Fibroblast of skin of right biceps (primary cell): ENCODE measurements at places on chromosomes 12 and 14.
A peak's percentile ranks its signal among the peaks of the same experiment; 100 is the strongest.

- no peak for DNase-seq
Measured at GRCh38 chr14:57420033-57420432, 29.6 kb downstream of the NAA30 start.

DNA sequence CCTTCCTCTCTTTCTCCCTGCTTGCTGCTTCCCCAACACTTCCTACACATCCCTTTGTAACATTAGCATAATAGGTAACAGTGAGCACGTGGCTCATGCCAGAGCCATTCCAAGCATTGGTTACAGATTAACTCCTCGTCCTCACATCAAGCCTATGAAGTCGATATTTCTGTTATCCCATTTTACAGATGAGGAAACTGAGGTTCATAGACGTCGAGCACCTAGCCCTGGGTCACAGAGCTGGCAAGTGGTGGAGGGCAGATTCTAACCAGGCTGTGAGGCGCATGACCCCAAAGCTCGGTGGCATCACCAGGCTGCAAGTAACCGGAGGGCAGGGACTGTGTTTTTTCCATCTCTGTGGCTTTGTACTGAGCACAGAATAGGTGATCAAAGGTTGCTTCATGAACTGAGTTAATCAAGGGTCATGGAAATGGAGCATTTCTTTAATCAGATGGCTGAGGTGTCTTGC lies 5.7 kb upstream of the SERPINA1 start:
- DNase-seq: no peak

- DNase-seq: no peak
Measured at GRCh38 chr14:76640923-76641395, 120.3 kb upstream of the VASH1 start.

DNA sequence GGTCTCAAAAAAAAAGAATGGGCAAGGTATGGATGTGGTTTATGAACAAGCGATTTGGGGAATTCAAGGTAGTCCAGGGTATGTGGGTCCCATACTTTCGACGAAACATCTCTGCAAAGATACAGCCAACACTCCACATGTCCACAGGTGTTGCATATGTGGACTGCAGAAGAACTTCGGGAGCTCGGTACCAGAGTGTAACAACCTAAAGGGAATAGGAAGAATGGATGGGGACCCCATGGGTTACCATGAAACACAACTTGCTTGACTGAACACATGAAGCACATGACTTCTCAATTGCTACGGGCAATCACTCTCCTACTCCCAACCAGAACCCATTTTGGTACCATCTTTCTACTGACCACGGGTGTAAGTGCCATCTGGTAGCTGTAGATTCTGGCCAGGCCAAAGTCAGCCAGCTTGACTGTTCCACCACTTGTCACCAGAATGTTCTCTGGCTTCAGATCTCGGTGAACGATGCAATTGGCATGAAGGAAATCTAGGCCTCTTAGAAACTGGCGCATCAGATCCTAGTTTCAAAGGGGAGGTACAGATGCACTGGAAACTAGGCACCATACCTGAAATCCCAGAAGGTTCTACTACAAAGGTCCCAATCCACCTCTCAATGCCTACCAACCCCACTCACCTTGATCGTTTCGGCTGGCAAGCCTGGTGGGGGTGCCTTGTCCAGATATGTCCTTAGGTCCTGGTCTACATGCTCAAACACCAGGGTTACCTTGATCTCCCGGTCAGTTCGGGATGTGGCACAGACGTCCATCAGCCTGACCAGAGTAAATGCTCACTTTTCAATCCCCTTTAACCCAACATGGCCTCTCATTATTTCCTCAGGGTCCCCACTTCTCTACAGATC lies 1.3 kb downstream of the CDK4 start:
- DNase-seq: no peak

GRCh38 chr12:119156401-119157044 lies 22.2 kb upstream of the HSPB8 start:
- DNase-seq: no peak

GRCh38 chr12:56941299-56942017 lies 7.2 kb upstream of the SDR9C7 start:
- peak; percentile 59 for DNase-seq

DNA sequence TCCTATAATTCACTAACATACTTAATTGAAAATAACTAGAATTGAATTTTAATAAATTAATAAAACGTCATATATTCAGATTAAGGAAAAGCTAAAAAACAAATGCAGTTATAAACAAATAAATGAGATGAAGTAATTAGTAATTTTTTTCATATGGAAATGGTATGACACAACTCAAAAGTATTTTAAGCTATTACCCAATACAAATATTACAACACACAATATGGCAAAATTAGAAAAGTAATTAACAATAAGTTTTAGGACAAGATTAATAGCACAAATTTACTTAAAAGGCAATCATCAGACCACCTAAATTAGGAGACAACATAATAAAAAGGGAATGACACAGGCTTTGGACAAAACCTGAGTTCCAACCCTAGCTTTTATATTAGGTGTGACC lies 81.7 kb downstream of the EEA1 start:
- DNase-seq: no peak

- no peak for DNase-seq
Measured at GRCh38 chr12:101415228-101415627, 7.7 kb upstream of the ARL1 start.

DNA sequence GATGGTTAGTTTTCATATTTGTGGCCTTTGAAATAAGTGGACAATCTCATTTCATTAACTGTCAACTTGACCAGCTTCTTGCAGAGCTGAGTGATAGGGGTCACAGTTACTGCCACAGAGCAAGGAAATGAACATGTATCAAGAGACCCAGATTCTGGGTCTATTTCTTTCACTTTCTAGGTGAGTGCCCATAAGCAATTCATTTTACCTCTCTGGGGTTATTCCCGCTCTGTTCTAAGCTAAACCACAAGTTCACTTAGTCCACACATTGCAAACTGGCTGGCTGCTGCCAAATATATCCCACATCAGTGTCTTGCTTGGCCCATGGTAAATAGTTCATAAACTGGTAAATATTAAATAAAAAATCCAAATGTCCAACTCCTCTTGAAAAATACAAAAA lies 29.9 kb downstream of the GPHB5 start:
- no peak for DNase-seq

- DNase-seq: no peak
Measured at GRCh38 chr12:60197589-60197988, 601.8 kb downstream of the SLC16A7 start.

GRCh38 chr14:53389202-53389601 lies 236.1 kb upstream of the DDHD1 start:
- DNase-seq: peak; percentile 63

DNA sequence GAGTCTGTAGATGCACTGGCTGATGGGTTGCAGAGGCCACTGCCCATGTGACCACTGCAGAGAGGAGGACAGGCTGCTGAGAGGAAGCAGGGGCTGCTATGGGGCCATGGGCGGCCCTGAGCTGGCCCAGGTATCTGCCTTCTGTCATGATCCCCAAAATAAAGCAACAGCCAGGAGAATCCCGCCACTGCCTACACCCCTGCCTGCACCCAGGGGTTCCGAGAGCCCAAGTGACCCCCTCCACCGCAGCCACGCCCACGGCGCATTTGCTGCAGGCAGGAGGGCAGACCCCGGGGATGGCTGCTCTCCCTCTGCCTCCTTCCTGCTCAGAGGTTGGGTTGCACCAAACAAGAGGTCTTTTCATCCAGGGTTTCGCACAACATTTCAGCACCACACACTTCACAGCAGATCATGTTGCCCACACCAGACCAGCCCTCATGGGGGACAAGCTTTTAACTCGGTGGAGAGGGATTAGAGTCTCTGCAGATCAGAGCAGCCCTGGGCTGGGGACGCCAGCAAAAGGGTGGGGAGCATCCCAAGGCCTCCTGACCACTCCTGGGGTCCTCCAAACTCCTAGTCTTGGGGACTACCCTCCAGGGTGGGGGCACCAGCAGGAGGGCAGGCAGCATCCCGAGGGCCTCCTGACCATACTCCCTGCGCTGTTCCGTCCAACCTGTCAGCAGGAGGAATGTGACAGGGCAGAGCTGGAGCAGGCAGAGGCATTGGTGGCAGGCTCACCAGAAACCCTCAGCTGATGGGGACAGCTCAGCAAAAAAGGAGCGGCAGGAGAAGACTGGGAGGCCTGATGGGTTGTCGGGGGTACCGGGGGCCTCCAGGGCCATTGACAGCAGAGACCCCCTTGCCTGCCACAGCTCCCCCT lies 14.1 kb downstream of the CCDC85C start:
- DNase-seq: no peak
